Cortex of kidney (tissue), 1 donor: ENCODE measurements at places on chromosomes 7 and 10.

- no peak for DNase-seq
Measured at GRCh38 chr7:116772423-116772863, 89.9 kb upstream of the CAPZA2 start.

DNA sequence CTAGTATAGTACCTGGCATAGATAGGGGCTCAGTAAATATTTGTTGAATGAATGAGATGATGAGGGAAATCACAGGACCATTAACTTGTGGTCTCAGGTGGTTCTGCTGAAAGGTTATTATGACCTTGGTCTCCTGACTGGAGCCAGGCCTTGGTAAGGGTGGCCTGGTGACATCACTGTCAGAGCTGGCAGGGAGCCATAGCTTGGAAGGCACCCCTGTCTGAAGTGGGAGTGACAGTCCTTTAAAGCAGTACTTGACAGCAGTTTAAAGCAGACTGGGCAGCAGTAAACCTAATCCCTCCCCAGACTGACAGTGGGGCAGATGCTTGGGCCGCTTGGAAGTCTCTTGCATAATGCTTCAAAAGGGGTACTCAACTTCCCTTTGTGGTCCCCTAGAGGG, 13.4 kb downstream of the DPCD start:
- no peak for DNase-seq

GRCh38 chr10:34523017-34523767, 291.9 kb downstream of the PARD3 start:
- DNase-seq: no peak

GRCh38 chr10:96578633-96579032, 8.2 kb downstream of the TM9SF3 start:
- no peak for DNase-seq

GRCh38 chr10:71713135-71714030, 6.2 kb downstream of the C10orf105 start:
- no peak for DNase-seq

- no peak for DNase-seq
Measured at GRCh38 chr10:56844978-56845529, 484.0 kb upstream of the ZWINT start.

DNA sequence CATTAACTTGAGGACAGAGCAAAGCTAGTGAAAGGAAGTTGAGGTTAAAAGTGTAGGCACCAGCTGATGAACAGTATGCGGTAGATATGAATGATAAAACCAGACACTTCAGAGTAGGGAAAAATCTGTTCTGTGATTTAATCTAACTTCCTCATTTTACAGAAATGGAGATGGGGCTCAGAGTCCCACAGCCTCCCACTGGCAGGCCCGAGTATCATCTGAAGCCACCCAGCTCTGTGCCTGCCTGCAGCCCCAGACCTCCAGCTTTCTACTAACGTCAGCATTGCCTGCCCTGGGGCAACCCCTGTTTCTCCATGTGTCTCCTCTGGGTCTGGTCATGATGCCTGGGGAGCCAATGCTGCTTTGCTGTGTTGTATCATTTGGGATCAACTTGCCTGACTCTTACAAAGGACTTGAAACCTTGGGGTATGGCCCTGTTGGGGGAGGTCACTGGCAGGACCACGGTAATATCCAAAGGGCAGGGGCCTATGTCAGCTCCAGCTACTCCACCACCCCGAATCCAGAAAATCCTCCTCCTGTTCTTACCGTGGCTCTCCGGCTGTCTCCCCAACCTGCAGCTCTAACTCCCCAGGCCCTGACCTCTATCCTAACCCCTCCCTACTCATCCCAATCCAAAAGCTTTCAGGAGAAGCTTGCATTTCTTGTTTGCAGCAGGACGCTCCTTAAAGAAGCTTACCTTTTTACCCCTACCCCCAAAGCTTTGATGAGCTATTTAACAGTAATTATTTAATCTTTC, 56.2 kb upstream of the NPY start:
- no peak for DNase-seq
